ENCODE measurements at places on chromosomes 13 and 19.
A peak's percentile ranks its signal among the peaks of the same experiment; 100 is the strongest.

GRCh38 chr13:33409673-33410510 lies 124.3 kb upstream of the STARD13 start:
- no peak for DNase-seq

- no peak for DNase-seq
These were observed 2.3 kb upstream of the SIGLEC12 start for GRCh38 chr19:51503896-51504295.

DNA sequence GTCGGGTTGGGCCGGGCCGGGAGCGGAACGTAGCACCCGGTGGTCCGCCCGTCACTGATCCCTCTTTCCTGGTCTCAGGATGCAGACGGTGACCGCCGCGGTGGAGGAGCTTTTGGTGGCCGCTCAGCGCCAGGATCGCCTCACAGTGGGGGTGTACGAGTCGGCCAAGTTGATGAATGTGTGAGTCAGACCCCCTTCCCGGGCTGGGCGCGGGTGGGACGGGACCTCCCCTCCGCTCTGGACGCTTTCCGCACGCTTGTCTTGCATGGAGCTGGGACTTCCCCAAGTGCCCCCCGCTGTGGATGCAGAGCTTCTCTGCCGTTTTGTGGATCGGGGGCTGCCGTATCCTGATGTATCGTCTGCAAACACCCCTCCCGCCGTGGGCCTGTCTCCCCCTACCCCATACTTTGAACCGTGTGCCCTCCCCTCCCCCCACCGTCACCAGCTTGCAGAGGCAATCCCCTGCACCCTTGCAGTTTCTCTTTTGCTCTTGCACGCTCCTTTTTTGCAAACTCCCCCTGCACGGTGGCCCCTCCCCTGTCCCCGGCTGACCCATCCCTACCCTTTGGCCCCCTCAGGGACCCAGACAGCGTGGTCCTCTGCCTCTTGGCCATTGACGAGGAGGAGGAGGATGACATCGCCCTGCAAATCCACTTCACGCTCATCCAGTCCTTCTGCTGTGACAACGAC lies 669 bp downstream of the GADD45B start:
- DNase-seq, result peak; percentile 62

DNA sequence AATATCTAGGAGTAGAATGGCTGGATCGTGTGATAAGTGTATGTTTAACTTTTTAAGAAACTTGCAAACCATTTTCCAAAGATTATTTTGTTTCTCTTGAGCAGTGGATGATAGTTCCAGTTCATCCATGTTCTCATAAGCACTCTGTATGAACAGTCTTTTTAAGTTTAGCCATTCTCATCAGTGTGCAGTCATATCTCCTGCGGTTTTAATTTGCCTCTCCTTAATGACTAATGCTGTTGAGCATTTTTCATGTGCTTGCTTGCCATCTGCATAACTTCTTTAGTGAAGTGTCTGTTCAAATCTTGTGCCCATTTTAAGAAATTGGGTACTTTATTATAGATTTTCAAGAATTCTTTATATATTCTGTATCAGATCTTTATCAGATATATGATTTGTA lies 58.6 kb downstream of the WASF3 start:
- no peak for DNase-seq

DNA sequence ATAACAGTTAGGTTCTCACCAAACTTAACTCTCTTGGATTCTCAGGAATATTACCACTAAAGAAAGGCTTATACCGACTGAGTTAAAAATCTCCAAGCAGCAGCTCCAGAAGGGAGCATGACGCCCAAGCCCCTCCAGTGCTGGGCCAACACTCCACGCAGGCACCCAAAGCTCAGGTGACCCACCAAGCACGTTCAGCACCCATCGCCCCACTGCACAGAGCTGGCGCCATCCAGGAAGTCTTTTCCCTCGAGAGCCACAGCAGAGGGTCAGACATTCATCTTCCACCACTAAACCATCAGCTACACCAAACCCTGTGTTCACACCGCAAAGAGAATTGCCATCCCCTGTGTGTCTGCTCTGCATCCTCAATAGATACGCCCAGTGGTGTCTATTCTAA lies 65.7 kb downstream of the SOX1 start:
- DNase-seq, result no peak

DNA sequence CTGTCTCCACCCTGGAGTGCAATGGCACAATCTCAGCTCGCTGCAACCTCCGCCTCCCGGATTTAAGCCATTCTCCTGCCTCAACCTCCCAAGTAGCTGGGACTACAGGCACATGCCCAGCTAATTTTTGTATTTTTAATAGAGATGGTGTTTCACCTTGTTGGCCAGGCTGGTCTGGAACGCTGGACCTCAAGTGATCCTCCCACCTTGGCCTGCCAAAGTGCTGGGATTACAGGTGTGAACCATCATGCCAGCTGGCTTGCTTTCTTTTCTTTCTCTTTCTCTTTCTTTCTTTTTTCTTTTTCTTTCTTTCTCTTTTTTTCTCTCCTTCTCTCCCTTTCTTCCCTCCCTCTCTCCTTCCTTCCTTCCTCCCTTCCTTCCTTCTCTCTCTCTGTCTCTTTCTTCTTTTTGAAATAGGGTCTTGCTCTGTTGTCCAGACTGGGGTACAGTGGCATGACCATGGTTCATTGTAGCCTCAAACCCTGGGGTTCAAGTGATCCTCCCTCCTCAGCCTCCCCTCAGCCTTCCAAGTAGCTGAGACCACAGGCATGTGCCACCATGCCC lies 33.3 kb upstream of the NFIC start:
- DNase-seq, result no peak

DNA sequence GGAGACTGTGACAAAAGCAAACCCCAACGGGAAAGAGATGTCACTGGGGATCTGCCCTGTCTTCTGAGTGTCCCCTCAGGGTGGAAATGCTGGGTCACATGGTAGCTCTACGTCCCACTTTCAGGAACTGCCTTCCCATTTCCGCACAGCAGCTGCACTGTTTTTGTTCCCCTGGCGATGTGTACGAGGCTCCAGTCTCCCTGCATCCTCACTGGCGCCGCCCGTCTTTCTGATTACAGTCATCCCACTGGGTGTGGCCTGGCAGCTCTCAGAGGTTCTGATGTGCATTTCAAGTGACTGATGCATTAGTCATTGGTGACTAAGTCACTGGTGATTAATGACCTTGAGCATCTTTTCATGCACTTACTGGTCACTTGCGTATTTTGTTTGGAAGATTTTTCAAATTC lies 21.2 kb downstream of the PCID2 start:
- no peak for DNase-seq

DNA sequence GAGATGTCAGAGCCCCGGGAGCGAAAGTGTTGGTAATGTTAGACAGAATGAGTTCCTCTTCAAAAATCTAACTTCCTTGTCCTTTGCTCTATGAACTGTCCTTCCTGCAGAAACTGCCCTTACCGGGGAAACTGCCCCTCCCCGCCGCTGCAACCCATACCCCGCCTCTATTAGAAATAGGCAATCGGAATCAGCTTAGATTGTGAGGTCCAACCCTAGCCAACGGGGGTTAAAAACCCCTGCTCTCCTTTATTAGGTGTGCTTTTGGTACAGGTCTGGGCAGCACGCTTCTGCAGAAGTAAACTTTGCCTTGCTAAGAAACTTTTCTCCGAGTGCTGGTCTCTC lies 11.5 kb upstream of the CAPNS1 start:
- DNase-seq, result no peak

DNA sequence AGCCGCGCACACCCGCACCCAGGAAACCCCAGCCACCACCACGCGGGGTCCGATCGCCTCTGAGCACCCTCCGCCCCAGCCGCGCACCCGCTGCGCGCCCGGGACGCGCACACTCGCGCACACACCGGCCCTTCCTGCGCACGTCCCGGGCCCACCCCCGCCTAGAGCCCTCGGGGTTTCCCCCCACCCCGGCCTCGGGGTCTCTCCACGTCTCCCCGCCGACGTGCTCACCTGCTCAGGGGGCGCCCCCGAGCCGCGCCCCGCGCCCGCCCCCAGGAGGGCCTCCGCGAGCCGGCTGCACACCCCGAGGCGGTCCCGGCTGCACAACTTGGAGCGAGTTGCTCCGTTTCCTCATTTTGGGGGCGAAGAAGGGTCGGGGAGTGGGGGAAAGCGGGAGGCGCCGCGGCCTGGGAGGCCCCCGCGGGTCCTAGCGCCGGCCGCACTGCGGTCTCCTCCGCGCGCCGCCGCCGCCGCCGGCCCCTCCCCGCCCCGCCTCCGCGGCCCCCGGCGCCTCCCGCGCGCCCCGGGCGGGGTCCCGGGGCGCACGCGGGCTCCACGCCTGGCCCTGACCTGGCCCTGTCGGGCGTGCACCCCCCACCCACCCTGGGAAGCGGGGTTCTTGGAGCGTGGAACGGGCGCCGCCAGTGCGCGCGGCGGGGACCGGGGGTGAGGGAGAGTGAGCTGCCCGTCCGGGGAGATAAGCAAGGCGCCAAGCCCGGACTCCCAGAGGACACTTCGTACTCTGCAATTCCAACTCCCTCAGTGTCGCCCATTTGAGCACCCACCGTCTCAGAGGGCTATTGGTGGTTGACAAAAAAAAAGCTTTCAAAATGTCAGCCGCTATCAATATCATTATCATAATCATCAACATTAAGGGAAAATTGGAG lies at the start of gene MATK:
MATK (minus strand) TSS at position 444 of the 887 bp plus-strand sequence. CDS start 1,246 bp downstream, outside the sequence.
- DNase-seq, result no peak

DNA sequence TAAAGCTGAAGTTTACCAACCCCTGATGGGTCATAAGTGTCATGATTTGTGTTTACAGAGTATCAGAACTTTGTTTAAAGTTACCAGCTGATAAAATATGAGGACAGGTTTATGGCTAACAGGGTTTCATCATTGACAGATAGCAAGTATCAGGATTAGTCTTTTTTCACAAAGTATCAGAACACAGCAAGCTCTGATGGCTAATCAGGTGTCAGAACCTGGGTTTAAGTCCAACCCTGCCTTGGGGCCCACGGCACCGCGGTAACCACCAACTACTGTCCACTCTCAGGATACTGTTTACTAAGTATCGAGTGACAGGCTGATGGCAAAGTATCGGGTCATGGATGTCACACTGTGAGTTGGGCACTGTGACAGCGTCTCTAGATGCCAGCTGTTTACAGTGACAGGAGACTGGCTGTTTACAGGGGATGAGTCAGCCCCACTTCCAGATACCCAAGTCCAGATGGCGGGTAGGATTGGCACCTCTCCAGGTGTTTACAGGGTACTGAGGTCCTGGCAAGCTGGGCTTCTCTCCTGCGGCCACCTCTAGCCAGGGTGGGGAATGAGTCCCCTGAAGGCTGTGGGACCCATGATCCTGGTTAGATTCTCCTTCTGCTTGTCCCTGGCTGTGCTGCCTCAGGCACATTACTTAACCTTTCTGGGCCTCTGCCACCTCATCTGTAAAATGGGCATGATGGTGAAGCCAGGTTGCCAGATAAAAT lies 21.8 kb downstream of the ARRDC2 start:
- DNase-seq, result no peak

DNA sequence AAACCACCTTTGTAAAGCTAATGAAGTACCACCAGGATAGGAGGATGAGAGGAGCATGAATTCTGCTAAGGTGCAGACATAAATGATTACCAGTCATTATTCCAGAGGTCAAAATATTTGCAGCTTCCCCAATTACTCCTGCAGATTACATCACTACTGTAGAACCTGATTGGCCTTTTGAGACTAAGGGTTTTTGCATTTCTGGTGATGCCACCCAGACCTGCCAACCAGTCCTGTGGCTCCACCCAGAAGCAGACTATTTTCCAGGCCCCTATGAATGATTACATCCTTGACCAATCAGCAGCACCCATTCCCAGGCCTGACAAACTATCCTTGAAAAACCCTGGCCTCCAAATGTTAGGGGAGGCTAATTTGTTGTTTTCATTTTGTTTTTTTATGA lies 11.2 kb upstream of the KCNC3 start:
- no peak for DNase-seq

DNA sequence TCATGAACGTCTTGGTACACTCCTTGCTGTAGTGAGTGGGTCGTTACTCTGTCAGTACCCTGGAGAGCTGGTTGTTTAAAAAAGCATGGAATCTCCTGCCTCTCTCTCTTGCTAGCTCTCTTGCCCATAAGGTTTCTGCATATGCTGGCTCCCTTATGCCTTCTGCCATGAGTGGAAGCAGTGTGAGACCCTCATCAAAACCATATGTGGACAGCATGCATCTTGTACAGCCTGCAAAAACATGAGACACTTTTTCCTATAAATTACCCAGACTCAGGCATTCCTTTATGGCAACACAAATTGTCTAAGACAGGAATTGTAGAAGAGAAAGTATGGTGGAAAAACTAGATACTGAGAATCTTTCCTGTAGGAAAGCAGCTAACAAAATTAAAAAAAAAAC lies 516.3 kb downstream of the SLITRK6 start:
- DNase-seq, result no peak

DNA sequence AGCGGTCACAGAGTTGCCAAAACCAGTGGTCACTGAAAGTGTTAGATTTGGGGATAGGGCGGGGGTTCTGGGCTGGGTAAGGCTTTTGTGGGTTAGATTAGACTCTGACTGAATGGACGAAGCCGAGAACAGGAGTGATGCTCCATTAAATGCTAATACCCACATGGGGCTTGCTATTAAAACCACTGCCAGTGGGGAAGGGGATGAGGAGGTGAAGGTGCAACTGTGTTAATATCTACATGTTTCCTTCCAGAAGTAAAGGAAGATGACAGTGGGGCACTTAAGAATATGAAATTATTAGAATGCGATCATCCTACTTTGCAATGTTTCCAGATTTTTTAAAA lies 573 bp upstream of the ZNF614 start:
- no peak for DNase-seq

- DNase-seq, result no peak
These were observed 39.9 kb upstream of the VWA8 start for GRCh38 chr13:42000846-42001245.

DNA sequence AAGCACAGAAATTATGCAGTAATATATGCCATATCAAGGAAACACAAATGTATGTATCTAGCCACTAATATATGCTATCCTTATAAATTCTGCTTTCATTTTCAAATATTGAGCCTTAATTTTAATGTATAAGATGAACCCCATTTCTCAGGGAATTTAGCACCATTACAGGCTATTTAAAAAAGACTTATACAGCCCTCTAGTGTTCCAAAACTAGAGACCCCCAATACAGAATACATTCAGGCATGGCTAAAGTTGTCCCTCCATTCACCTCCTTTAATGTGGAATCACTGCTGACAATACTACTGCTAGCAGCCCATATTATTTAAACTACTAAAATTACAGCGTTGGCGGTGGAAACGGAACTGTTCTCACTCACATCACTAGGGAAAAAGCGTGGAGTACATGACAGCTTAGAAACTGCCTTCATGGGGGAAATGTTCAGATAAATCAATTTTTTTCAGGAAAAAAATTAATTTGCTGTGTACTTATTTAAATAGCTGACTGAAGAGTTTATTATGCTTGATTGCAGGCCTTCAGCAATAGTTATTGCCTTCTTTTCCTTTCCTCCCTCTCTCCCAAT lies 541.0 kb downstream of the PCDH9 start:
- no peak for DNase-seq

GRCh38 chr13:26980099-26981031 lies 191.2 kb downstream of the USP12 start:
- no peak for DNase-seq

- DNase-seq, result no peak
These were observed 855.9 kb upstream of the KLHL1 start for GRCh38 chr13:70964124-70964523.

DNA sequence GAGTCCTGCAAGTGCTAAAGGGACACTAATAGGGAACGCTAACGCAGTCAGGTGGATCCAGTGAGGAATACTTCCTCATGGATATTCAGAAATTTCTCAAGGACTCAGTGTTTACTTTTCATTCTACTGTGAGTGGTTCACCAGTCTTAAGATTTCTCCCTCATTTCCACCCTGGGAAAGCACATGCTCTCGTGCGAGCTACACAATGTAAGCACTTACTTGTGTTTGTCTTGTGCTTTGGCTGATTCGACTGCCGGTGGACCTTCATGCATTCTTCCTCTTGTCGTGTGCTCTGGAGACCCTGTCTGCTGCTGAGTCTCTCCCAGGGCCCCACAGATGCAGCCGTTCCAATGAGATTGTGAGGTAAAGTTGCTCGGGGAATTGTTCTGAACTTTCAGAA lies 180.1 kb downstream of the NUFIP1 start:
- no peak for DNase-seq
